ENCODE measurements at places on chromosomes 6 and 20. TPM values are rescaled to one million over a fixed set of nuclear protein-coding genes. Genes with fewer than 3 reads are reported as not detected.

Gene TCP11
- not detected for total RNA-seq

Gene FAM210B
- 24.7 TPM for total RNA-seq

Gene APCDD1L
- 0.16 TPM for total RNA-seq

Gene SLC17A2
- not detected for total RNA-seq

DNA sequence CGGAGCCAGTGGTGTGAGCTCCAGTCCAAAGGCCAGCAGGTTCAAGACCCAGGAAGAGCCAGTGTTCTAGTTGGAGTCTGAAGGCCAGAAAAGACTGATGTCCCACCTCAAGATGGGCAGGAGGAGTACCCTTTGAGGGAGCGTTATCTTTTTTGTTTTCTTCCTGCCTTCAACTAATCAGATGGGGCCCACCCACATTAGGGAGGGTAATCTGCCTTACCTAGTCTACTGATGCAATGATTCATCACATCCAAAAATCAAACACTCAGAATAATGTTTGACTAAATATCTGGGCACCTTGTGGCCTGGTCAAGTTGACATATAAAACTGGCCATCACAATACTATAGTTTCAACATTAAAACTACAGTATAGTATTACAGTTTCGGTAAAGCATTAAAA lies 19.7 kb downstream of the ZKSCAN3 start:
- ATAC-seq, result no peak

DNA sequence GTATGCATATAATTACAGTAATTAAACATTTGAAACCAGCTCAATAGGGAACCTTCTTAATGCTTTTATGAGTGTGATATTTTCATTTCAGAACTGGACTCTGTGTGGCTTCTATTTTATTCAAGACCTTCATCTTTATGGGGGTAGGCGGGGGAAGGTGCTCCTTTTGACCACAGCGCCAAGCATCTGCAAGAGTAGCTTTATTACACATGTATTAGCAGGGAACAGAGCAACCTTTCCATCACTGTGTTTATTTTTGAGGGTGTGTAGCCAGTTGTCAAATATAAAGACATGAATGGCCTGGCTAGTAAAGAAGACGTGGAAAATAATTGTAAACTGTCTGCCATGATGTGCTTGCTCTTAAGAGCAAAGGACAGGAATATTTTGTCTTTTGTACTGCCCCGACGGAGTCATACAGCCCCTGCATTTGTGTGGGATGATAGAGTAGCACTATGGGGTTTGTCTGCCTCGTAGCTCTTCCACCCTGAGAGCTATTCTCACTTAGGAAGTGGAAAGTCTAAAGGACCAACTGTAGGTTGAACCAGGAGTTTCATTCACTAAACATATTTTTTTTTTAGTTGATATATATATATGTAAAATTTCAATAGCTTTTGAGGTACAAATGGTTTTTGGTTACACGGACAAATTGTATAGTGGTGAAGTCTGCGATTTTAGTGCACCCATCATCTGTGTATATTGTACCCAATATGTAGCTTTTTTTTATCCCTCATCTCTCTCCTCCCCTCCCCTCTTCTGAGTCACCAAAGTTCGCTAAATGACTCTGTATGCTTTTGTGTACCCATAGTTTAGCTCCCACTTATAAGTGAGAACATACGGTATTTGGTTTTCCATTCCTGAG lies 91.2 kb downstream of the CARMIL1 start:
- ATAC-seq, result no peak

DNA sequence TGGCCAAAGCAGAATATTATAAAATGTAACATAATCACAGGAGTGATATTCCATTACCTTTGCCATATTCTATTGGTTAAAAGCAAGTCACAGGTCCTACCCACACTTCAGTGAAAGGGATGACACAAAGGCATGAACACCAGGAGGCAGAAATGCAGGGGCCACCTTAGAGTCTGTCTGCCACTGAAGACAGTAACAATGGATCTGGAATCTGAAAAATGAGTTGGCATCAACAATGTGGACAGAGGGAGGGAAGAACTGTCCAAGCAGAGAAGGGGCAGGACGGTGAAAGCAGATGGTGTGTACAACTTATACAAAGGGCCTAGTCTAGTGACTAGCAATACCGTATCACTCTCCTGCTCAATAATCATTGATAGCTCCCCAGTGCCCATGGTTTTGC lies 6.6 kb upstream of the LPIN3 start:
- no peak for ATAC-seq

- ATAC-seq, result no peak
These were observed 53.5 kb upstream of the CCN2 start for GRCh38 chr6:132004668-132005067.

GRCh38 chr20:44997668-44998067 lies 31.4 kb downstream of the STK4 start:
- no peak for ATAC-seq

- ATAC-seq, result no peak
These were observed 416.4 kb downstream of the EPM2A start for GRCh38 chr6:145318952-145319351.

- no peak for ATAC-seq
These were observed 2.4 kb upstream of the TBCC start for GRCh38 chr6:42748203-42748898.

DNA sequence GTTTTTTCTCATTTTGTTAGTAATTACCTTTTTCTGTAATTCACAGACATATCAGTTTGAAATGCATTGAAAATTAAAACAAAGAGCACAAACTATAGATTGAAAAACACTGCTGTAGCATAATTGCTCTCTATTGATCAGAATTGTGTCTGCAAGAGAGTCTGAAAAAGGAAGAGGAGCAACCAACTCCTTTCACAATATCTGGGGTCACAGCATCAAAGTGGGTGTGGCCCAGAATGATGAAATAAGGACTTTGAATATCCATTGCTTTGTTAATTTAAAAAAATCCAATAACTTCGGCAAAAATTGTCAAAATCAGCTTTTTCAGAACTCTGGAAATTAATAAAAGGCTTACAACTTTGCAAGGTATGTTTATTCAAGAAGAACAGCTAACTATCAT lies 99.2 kb downstream of the MYLK4 start:
- no peak for ATAC-seq

GRCh38 chr6:167761794-167762258 lies 64.9 kb upstream of the AFDN start:
- ATAC-seq, result no peak

- no peak for ATAC-seq
These were observed 83.8 kb upstream of the ELOVL5 start for GRCh38 chr6:53432318-53433161.

- ATAC-seq, result peak; percentile 33
These were observed 7.2 kb upstream of the SDC4 start for GRCh38 chr20:45355209-45356084.

DNA sequence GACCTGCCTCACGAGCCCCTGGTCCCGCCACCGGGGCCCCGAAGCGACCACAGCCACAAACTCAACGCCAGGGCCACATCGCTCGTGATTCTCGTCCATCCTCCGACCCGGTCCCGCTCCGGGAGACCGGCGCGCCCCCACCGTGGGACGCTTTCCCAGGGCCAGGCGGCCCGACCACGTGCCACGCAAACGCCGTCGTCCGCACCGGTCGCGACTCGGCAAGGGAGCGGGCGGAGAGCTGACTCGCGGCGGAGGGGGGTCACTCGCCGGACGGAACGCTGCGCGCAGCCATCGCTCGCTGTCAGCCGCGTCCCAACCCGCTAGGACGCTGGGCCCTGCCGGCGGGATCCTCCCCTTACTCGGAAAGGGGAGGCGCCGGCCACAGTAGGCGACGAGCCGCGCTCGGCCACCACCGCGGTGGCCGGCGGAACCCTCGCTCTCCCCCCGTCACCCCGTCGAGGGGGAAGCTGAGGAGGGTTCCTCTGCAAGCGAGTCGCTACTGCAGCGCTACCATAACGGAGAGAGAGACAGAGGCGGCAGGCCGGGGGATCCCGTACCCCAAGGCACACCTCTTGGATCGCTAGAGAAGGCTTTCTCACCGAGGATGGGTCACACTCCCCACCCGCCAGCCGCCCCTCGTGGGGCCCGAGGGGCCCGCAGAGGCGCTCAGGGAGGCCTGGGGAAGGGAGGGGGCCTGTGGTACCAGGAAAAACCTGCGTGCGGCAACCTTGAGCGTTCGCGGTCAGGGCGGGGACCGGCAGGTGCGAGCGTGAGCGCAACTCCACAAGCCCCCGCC lies 511.8 kb upstream of the ZNF337 start:
- no peak for ATAC-seq

DNA sequence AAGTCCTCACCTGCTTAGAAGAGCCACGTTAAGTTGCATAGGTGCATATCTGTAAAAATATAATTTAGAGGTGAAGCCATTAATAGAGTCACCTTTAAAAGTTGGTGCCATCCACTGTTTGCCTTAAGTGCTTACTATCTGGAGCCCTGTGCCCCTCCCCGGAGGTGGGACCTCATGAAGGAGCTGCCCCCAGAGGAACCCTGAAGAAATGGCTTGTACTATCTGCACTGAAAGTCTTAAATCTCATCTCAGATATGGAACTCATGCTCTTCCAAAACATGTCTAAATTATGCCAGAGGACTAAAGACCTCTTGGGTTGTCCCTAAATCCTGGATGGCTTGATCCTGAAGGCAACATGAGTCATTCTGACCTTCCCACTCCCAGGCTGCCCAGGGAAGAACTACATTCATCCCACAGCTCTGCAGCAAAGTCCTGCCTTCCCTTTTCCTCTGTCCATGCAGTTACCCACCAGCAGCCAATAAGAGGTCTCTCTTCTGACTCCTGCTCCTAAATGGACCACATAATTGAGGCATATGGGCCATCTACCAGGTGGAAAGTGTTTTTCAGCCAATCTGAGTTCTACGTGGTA lies 85.3 kb downstream of the ASXL1 start:
- no peak for ATAC-seq

DNA sequence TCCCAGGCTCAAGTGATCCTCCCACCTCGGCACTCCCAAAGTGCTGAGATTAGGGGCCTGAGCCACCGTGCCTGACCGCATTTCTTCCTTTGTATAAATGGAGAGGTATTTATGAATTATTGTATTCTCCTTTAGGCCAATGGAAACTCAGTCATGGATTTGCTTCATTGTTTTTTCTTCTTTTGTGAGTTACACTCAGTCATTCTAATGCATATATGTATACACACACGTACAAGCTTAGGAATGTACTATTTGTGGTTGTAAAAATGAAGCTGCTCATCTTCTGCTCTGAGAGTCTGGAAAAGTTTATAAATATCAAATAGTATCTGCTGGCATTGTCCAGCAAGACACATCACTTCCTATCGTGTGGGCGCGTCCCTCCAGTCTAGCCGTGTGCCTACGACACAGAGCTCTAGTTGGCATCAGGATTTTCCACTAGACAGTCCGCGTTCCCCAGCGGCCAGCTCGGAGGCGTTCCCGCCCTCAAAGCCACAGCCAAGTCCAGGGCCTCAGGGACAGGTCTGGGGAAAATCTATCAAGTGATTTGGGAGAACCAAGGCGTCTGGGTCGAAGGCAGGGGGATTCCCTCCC lies 215.2 kb downstream of the NFATC2 start:
- ATAC-seq, result no peak

DNA sequence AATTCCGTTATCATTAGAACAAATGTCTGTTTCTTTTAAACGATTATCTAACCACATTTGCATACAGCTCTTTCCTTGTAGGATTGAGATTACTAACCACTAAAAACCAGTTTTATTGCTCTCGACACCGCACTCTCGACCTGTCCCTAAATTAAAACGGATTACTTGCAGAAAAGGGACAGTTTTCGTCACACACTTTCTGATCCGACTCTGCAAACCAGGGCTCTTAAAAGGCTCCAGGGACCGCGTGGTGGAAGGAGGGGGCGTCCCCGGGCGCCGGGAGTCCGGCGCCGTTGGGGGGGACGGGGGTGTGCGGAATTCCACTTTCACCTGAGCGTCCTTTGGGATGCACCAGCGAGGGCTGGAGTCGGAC lies 731 bp downstream of the MAK start:
- no peak for ATAC-seq

- ATAC-seq, result no peak
These were observed 7.7 kb upstream of the MYB start for GRCh38 chr6:135173242-135173988.

DNA sequence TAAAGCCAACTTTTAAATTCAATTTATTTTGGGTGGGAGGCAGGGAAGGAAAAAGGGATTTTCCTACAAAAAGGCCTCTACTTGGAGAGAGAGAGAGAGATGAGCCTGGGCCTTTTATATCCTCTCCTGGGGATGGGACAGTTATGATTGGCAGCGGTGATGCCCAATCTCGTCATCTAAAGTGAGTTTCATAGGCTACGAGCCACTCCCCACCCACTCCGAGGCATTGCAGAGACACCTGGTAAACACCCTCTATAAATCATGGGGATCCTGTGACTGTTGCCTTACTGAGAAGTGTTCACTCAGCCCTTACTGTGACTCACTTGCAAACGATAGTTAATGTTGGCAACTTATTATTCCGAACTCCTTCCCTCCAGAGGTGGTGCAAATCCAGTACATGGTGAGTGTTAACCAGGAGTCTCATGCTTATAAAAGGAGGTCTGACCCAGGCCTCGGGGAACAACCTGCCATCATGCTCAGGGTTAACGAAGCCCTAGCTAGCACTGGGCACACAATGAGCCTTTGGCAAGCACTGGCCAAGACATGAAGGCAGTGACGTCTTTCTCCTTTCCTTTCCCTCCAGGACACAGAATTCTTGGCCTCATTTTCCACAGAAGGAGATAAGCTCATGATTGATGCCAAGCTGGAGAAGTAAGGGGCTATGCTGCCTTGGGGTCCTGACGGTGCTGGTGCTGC lies 20.5 kb downstream of the BPIFB4 start:
- ATAC-seq, result peak; percentile 34

- ATAC-seq, result no peak
These were observed 35.0 kb upstream of the LIN28B start for GRCh38 chr6:104921896-104922295.

All from esophagus mucosa (tissue), 1 donor.